ENCODE measurements at places on chromosomes 16 and 17.

- no peak for DNase-seq
Measured at GRCh38 chr17:43550754-43551153, 4.6 kb upstream of the ETV4 start.

- no peak for DNase-seq
Measured at GRCh38 chr16:51151435-51151960, 428 bp upstream of the SALL1 start.

- DNase-seq, result peak; percentile 36
Measured at GRCh38 chr17:36468903-36469635, 17.4 kb upstream of the ZNHIT3 start.

- DNase-seq, result no peak
Measured at GRCh38 chr17:71286625-71287024, 834.2 kb upstream of the SOX9 start.

DNA sequence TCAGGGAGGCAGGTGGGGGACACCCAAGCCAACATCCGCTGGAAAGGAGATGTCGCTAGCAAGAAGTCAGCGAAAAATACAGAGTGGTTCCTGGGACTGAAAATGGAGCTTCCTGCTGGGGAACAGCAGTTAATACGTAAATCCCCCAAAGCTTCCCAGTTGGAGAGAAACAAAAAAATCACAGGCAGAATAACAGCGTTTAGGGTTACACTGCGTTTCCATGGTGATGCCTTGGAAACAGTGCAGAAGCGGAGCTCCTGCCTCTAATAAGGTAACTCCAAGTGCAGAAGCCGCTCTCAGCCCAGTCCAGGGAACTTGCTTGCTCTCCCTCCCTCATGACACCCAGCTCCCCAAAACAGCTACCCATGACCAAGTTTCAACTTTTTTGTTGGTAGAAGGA lies 73.4 kb downstream of the PLD6 start:
- no peak for DNase-seq

Data from NCI-H1417 (cell line).